ENCODE measurements at places on chromosomes 1 and 21.
A peak's percentile ranks its signal among the peaks of the same experiment; 100 is the strongest.

- DNase-seq: no peak
Observed at GRCh38 chr1:150173141-150173585, 23.4 kb downstream of the PLEKHO1 start.

DNA sequence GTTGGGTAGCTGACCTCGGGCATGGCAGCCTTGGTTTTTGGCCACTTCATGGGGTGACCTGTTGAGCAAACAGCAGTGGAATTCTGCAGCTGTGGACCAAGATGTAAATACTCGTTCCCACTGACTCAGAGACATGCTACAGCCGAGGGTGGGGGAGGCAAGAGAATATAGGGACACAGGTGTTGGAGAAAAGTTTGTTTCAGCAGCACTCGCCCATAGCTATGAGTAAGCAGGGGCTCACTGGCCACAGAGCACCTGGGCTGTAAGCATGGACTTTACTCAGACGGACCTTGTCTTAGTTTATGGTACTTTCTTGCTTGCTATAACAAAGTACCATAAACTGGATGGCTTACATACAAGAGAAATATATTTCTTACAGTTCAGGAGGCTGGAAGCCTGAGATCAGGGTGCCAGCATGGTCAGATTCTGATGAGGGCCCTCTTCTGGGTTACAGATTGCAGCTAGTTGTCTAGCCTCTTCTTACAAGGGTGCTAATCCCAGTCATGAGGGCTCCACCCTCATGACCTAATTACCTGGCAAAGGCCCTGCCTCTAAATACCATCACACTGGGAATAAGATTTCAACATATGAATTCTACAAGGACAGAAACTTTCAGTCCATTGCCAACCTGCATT is 437.2 kb upstream of the DAB1 start:
- DNase-seq: no peak

DNA sequence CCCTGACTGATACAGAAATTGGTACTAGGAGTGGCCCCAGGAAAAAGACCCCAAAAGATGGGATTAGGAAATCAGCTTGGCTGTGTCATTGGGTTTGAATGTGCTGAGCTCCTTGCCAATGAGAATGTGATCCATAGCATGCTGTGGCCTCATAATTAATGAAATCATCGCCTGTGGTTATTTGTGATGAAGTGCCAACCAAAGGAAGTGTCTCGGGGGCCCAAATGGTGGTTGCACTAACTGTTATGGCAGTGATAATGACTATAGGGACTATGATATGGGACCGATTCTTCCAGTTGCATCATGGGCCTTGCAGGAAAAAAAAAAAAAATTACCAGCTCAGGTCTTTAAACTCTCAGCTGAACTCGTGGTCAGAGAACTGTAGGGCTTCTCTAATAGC is 15.4 kb upstream of the ZDHHC18 start:
- DNase-seq: no peak

DNA sequence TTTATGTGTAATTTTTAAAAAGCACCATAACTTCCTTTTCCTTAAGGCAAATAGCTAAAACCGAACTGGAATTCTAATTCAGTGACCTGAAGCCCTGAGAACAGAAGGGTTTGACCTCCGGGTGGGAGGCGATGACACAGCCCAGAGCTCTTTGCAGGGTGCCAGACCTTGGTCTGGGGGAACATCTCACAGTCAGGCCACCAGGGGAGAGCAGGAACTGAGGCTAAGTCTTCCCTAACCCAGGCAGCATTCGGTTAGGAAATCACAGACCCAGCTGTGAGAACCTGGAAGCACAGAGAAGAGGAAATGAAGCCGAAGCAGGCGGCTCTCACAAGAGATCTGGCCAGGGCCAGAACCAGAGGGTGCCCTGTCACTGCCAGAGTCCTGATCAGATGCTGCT is 444.8 kb downstream of the TTLL7 start:
- no peak for DNase-seq

DNA sequence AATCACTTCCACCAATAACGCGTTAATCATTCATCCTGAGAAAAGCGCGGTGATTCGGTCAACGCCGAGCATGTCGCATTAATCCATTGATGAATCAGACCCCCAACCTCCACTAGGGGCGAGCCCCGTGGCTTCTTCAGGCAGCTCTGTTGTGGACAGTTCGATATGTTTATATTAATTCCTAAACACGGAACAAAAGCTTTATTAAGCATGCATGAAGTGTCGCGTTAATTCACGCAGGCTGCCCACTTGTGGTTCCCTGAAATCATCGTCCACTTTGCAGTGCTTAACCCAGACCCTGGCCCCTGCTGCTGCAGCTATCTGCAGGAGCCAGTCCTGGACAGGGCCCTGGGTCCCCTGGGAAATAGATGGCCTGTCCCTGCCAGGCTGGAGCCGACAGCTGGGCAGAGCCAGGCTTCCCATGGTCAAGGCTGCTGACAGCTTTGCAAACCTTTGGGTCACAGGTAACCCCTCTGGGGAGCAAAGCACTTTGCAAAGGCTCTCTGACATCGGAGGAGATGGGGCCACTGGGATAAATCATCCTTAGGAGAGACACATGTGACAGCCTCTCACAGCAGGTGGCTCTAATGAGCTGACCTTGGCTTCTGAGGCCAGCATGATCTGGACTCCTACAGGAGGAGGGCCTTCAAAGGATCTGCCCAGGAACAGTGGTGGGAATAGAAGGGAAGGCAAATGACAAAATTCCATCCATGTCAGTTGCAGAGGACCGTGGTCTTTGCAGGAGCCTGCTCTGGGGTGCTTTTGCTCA is 137.0 kb upstream of the AJAP1 start:
- DNase-seq: no peak

GRCh38 chr1:93997756-93998155 is 88.5 kb upstream of the GCLM start:
- DNase-seq: peak; percentile 72

DNA sequence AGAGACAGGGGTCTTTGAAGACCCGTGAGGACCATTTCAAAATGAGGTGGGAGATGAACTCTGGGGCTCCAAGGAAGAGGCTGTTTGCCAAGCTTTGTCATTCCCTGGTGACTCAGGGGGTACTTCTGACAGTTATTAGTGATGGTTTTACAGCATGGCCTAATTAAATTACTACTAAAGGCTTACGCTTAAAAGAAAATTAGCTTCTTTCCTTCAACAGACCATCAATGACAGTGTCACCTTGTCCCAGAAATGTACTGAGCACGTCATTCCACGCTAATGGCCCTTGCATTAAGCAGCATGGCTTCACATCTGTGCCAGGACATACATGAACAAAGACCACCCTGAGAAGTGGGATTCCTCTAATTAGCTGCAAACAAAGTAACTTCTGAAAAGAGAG is 5.1 kb upstream of the UTS2 start:
- DNase-seq: peak; percentile 47

- DNase-seq: no peak
Observed at GRCh38 chr1:226949401-226949800, 9.3 kb downstream of the COQ8A start.

GRCh38 chr1:223244366-223245103 is 101.5 kb upstream of the TLR5 start:
- peak; percentile 62 for DNase-seq

DNA sequence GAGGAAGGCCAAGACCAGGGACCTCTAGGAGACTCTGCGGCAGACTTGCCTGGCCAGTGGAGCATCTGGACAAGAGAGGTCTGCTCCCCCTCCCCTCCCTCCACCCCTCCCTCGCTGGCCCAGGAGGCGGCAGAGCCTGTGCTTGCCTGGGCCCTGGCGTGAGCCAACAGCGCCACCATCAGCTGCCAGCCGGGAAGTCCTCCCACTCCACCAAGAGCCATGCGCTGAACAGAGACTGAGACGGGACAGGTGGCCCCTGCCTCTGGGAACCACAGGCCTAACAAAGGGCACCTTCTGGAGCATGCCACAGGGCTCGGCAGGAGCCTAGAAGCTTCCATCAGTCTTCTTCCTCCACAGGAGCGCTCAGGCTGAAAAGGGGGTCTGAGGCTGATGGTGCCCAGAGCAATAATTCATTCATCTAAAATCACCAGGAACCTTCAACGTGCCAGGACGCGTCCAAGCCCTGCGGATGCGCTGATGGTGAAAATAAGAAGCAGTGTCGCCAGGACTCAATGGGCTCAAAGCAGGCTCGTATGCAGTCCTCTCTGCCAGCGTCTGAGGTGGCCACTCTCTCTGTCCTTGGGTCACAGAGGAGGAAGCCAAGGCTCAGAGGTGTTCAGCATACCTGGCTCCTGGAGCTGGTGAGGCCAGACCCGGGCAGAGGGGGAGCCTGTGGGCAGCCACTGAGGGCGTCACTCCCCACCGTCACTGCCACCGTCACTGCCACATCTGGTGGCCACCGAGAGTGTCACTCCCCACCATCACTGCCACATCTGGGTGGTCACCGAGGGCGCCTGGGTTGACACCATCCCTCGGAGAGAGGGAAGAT is 161.2 kb downstream of the NPHP4 start:
- DNase-seq: no peak

DNA sequence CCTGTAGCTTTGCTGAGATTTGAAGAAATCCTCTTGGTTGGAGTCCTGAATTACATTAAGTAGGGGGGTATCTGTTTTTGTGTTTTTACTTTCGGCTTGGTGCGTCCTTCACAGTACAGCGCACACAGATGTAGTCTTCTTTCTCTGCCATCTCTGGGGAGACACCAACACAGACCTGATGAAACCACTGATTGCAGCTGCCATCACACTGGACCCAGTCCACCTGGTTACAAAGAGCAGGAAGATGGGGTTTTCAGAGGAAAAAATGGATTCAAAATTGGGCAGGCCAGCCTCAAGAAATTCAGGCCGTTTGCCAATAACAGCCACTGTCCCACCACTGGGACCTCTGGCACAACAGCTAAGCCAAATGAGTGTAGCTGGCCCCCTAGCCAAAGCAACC is 18.7 kb upstream of the SYT2 start:
- no peak for DNase-seq

DNA sequence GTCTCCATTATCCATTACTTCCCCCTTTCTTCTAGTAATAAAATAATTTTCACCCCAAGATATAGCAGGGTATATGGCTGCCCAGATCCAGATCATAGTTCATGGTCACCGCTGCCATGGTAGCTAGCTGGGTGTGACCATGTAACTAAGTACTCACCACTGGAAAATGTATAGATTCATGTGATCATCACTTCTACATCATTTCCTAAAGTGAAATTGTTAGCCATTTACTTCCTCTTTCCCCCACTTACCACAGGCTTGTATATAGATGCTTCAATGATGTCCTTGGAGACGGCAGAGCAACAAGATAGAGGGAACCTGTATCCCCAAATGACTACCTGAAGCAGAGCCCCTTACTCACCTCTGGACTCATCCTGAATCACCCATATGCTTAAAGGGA is 22.7 kb upstream of the EYA3 start:
- no peak for DNase-seq

DNA sequence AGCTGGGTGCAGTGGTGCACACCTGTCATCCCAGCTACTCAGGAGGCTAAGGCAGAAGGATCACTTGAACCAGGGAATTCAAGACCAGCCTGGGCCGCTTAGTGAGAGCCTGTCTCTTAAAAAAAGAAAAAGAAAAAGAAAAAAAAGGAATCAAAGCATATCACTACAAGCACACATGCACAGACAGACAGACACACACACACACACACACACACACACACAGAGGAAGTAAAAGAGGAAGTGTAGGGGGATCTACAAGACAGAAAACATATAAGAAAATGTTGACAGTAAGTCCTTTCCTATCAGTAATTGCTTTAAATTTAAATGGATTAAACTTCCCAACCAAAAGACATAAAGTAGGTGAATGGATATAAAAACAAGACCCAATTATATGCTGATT is 180.3 kb downstream of the FAF1 start:
- DNase-seq: no peak

DNA sequence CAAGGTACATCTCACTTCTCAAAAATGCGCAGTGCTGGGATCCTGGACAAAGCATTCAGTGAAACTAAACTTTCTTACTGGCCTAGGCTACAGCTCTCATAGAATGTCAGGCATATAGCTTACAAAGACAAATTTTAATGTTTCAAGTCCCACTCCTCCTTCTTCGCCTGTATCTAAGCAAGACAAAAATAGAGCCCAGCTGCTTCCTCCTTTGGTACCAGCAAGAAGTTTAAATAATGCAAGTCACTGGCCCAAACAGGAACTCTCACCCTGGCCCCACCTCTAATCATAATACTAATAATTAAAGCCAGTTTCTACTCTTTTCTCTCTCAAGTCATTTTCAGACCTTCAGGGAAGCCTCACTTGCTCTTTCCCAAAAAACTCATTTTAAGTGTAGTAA is 1267.9 kb downstream of the MRPL39 start:
- no peak for DNase-seq

- no peak for DNase-seq
Observed at GRCh38 chr1:75079538-75080290, 54.5 kb upstream of the LHX8 start.

- no peak for DNase-seq
Observed at GRCh38 chr21:45916011-45916840, 65.3 kb upstream of the COL6A1 start.

- DNase-seq: no peak
Observed at GRCh38 chr1:202230939-202231645, 37.5 kb downstream of the LGR6 start.

DNA sequence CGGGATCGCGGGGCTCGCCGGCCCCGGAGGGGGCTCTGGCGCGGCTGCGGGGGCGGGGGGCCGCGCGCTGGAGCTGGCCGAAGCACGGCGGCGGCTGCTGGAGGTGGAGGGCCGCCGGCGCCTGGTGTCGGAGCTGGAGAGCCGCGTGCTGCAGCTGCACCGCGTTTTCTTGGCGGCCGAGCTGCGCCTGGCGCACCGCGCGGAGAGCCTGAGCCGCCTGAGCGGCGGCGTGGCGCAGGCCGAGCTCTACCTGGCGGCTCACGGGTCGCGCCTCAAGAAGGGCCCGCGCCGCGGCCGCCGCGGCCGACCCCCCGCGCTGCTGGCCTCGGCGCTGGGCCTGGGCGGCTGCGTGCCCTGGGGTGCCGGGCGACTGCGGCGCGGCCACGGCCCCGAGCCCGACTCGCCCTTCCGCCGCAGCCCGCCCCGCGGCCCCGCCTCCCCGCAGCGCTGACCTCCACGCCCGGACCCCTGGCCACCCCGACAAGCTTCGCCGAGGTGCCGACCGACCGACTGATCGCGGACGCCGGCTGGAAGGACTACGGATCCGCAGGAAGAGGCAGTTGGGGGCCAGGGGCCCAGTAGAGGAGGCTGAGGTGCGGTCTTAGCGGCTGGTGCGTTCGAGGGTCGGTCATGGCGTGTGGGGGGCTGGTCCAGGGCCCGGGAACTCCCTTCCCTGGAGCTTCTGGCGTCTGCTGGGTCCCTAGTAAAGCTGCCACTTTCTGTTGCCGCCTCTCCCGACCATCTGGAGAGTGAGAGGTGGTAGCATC is 711 bp downstream of the TRNP1 start:
- DNase-seq: no peak

DNA sequence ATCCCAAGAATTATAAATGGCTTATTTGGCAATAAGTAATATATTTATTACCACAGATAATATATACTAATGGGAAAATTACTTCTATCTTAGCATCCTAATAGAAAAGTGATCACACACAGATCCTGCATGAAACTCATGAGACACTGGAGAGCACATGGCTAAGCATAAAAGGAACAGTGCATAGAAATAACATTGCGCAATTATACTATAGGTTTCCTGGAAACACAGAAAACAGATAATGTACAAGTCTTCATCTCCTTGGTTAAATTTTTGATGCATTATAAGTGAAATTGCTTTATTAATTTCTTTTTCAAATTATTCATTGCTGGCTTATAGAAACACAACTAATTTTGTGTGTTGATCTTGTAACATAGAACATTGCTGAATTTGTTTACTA is 210.4 kb downstream of the USH2A start:
- DNase-seq: no peak
